GM04503 (cell line): ENCODE measurements at places on chromosomes 4 and X.
A peak's percentile ranks its signal among the peaks of the same experiment; 100 is the strongest.

GRCh38 chr4:108060164-108060563 is 70.5 kb downstream of the HADH start:
- DNase-seq, result no peak

GRCh38 chr4:56215901-56216300 is 171.4 kb downstream of the AASDH start:
- no peak for DNase-seq

DNA sequence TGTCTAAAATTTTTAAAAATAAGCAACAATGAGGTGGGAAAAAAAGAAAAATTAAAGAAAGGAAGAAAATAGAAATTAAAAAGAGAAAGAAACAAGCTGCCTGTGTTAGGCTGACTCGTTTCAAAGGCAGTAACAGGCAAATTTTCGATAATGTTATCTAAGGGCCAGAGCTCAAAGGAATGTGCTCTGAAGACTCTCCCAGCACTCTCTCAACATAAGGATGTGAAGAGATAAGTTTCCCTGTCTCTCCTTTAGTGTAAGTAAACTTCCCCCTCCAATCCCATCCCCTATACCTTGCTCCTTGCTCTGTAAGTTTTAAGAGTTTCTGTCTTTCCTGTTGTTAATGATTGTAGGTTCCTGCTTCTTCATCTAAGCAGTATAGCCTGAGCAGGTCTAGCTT is 172.8 kb downstream of the TEX13C start:
- no peak for DNase-seq

- DNase-seq, result no peak
Observed at GRCh38 chrX:20382518-20383297, 116.0 kb upstream of the RPS6KA3 start.

DNA sequence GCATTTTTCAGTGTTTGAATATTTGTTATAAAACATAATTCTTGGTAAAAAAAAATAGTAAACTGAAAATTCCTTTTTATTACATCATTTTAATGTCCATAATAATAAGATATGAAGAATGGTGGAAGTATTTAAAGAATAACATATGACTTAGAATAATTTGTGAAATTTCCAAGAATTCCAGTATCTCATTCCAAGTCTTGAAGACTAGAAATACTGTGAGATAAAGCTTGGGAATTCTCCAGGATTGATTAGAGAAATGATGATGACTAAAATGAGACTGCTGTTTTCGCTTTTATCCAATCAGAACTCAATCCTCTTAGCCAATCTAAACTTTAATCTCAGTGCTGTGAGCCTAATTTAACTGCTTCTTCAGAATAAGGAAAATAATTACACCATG is 184.2 kb upstream of the HCCS start:
- DNase-seq, result no peak

DNA sequence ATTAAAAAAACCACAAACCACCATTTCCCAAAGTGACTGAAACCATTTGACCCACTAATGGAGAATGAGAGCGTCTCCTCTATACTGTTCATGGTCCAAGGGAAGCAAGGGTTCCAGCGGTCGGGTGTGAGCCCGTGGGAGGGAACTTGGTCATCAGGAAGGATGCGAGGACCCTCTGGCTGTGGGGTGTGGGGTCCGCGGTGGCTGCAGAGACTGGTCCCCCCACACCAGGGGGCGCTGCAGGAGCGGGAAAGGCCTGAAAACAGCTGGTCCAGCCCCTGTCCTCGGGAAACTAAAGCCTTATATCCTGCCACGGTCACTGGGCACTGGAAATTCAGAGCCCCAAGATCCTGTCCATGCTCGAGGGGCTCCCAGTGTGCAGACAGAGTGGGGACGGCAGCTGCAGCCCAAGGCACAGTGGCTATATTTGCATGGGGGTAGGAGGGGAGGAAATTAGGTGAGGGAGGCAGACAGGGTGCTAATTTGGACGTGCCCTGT is 4.3 kb downstream of the BLOC1S4 start:
- no peak for DNase-seq

GRCh38 chr4:153000076-153000420 is 63.9 kb downstream of the FHDC1 start:
- no peak for DNase-seq

- no peak for DNase-seq
Observed at GRCh38 chr4:3573131-3573530, 40.9 kb upstream of the LRPAP1 start.

DNA sequence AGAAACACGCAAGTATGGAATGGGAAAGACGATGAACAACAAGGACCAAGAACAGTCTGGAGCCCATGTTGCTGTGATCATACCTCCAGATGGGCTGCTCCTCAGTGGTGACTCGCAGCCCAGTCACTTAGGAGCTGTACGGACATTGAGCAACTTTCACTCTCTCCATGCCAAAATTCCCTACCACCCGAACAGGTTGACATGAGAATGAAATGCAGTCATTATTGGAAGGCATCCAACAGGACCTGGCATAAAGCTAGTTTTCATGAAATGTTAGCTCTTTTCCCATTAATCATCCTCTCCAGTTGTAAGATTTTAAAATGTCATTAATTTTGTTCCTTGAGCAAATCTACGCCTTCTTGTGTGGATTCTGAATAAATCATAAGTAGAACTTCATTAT is 82.7 kb upstream of the GPM6B start:
- DNase-seq, result peak; percentile 16

DNA sequence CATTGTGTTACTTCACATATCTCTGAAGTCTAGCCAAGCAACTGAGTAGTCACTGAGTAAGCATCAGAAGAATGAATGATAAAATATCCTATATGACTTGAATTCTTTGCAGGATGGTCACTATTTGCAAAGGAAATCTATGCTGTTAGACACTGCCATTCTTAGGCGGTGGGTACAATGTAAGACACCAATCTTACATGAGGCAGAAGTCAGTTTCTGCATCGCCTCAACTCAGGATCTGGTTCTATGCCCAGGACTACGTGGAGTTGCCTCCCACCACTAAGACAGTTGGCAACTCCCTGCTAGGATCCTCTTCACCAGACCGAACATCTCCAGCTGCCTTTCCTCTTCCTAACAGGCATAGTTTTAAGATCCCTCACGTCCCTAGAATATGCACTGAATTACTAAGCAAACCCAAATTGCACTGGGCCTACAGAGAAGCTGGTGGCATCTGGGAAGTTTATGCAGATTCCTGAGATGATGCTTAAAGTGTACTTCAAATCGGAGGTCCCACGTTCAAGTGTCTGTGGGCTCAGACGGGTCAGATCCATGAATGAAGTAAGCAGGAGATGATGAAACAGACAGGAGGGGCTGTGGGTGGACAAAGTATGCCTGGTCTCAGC is 45.6 kb downstream of the SEL1L3 start:
- peak; percentile 39 for DNase-seq

DNA sequence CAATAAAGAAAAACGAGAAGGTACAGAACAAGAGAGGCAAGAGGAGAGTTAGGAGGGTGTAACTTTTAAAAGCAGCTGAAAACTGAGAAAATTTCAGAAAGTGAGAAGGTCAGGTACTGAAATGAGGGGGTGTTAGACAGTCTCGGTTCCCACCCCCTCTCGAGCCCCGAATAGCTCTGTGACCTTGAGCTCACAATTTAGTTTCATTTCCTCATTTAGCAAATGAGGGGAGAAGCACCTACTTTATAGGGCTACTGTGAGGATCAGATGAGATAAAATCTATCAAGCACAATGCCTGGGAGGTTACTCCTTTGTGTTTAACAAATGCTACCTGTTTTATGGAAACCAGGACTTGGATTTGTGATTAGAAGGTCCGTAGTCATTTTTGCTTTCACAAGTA is 4.9 kb downstream of the UGT8 start:
- DNase-seq, result no peak

- no peak for DNase-seq
Observed at GRCh38 chrX:43693602-43694406, 37.7 kb downstream of the MAOA start.

- no peak for DNase-seq
Observed at GRCh38 chrX:12777670-12778069, 13.5 kb upstream of the PRPS2 start.

DNA sequence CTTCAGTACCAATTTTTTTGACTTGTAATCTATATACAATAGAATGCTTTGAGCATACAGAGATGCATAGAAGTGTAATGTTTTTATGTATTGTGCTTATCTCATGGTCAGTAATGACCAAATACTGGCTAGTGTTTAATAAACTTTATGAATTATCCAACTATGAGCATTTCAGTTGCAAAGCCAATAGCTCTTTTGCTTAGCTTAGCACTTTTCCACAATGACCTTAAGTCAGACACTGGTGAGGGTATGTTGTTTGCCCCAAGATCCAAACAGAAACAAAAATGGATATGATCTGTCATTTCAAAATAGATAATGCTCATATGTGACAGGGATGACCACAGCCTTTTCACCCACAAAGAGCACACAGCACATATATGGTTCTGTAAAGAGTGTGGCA is 393.0 kb downstream of the AFF2 start:
- DNase-seq, result no peak

DNA sequence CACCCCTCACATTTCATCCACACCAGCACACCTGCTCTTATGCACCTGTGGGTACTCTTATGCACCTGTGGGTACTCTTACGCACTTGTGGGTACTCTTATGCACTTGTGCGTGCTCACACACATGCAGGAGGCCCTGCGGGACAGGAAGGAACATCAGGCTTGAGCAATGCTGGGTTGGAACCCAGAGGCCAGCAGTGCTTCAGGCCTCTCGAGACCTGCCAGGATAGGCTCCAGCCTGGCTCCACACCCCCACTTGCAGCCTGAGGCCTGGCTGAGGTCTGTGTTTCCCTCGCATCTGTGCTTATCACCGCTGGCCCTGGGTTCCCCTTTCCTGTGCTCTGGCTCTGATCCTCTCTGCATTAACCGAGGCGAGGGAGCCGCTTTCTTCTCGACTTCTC is 34.7 kb downstream of the SORCS2 start:
- DNase-seq, result no peak

DNA sequence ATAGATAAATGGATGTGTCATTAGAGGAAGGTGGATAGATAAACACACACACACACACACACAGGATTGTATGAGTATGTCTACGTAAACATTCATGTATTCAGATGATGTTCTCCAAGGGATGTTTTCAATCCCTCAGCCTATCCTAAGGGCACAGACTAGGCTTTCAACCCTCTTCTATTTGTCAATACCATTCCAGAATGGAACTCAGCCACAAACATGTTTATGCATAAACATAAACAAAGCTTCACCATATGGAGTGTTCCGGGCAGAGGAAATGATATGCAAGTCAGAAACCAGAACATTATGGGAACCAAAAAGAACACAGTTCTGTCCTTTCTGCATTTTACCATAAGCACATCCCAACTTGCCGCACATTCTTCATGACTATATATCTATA is 25.0 kb downstream of the CRMP1 start:
- no peak for DNase-seq

- no peak for DNase-seq
Observed at GRCh38 chr4:69984030-69984443, 11.7 kb upstream of the STATH start.

DNA sequence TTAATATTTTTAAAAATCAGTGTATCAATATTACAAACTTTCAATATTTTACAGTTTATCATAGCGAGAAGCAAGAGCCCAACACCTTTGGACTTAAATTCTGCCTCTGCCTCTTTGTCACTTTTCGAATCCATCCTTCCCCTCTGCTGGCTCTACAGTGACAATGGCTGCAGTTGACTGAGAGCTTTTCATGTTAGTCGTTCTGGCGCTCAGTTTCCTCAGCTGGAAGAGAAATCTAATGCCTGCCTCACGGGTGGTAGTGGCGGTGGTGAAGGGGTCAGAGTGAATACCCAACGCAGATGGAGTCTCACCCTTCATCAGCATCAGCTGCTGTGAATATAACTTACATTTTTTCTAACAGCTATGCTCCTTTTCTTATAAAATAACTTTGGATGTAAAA is 144.8 kb downstream of the NWD2 start:
- no peak for DNase-seq

DNA sequence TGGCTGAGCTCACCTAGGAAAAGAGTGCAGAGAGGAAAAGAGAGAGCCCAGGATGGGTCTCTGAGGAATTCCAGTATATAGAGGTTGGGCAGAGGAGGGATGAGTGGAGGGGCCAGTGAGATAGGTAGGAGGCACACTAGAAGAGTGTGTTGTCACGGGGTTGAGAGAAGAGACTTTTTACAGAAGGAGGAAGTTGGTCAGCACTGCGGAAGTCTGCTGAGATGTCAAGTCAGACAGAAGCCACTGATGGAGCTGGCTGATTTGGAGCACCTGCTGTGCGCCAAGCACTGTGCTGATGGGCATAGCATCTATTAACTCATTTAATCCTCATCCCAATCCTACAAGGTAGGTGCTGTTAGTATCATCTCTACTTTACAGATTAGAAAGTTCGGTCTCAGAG is 60.4 kb downstream of the EFNB1 start:
- no peak for DNase-seq

DNA sequence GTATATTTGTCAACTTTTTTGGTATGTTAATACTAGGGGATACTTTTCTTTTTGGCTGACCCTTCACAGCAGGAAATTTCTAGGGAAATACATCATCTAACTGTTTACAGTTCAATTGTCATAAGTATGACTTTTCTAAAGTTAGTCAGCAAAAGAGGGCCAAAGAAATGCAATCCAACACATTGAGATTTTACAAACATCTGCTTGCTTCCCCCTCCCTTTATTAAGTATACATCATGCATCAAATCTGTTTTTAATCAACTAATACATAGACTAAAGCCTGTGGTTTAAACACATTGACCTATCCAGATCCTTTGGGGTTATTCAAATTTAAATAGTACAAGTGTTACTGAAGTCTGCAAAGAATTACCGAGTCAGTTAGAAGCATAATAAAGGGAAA is 93.9 kb downstream of the MID1 start:
- DNase-seq, result no peak

DNA sequence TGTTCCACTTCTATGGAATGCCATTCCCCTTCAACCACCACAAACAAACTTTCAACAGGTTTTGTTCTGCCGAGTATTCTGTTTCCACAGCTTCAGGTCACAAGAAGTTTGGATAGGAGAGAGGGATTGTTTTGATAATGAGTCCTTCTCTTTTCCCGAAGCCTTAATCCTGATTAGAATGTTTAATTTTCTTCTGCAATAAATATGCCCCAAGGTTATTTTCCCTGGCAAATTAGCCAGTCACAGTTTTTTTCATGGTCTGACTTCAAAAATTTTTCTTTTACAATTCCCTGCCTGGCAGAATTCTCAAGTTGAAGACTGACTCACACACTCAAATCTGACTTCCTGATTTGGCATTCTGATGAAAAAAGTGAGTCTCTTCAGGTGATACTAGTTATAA is 33.1 kb upstream of the EDNRA start:
- DNase-seq, result no peak

- peak; percentile 99 for DNase-seq
Observed at GRCh38 chr4:5758741-5759140, 47.7 kb downstream of the EVC start.

- DNase-seq, result no peak
Observed at GRCh38 chr4:27024805-27025204, 164.2 kb downstream of the STIM2 start.

DNA sequence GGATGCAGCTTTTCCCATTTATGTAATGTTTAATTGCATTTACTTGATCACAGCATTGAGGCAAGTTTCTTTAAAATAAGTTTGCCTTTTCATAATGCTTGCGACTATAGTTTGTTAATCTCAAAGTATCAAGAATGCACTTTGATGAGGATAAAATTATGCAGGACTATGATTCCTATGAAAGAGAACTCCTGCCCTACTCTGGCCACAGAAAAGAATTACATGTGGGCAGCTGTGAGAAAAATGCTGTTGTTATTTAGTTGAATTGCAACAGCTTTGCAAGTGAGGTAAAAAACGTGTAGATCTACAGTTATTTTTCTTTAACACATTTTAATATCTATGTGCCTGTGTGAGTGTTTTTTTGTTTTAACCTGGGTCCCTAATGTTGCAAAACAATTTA is 12.5 kb upstream of the OSTC start:
- DNase-seq, result no peak
